ENCODE measurements at places on chromosomes 11 and 22.

GRCh38 chr11:47908198-47908597 is 60.0 kb upstream of the NUP160 start:
- no peak for DNase-seq
- H3K36me3 ChIP-seq = no peaks in the 10 kb centered on the region
- no peak overlapping the region for H3K27ac ChIP-seq

DNA sequence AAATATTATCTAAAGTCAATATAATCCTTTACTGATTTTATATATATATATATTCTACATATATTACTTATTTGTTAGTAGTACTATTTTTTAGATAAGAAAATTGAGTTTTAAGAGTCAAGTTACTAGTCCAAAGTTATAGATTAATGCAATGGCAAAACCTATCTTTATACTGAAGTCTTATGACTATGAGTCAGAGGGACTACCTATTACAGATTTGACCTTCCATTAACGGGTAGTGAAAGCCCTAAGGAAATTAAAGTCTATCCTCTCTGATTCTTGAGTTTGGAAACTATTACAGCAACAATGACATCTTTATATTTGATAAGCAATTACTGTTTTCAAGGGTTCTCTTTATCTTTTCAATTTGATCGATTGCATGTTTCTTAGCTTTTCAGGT is 315.8 kb downstream of the CASP12 start:
- no peak for DNase-seq
- H3K27ac ChIP-seq = no peak overlapping the region
- no peak overlapping the region for H3K4me3 ChIP-seq
- H3K27me3 ChIP-seq = no peaks in the 10 kb centered on the region
- H3K36me3 ChIP-seq = no peaks in the 10 kb centered on the region
- H3K4me1 ChIP-seq = no peaks in the 10 kb centered on the region

DNA sequence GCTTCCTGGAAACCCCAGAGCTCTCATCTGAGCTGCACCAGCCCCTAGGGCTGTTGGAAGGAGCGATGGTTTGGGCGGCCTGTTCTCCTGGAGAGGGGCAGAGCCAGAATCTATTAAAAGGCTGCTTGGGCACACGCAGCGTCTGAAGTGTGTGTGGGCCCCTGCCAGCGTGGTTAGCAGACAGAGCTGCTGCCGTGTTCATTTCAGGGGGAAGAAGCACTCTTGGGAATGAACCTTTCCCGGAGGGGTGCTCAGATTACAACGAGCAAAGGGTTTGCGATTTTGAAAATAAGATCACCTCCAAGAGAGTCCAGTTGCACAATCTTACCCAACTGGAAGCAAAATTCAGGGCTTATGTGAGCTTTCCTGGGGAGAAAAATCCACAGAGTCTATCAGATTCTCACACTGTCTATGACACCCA is 12.9 kb downstream of the ANO1 start:
- no peaks in the 10 kb centered on the region for H3K27me3 ChIP-seq
- no peaks in the 10 kb centered on the region for H3K36me3 ChIP-seq
- no peak overlapping the region for H3K27ac ChIP-seq
- H3K4me1 ChIP-seq = no peaks in the 10 kb centered on the region
- no peak for DNase-seq
- H3K4me3 ChIP-seq = no peak overlapping the region

- H3K27ac ChIP-seq = no peak overlapping the region
- H3K4me3 ChIP-seq = no peak overlapping the region
- H3K27me3 ChIP-seq = no peaks in the 10 kb centered on the region
- H3K36me3 ChIP-seq = no peaks in the 10 kb centered on the region
- DNase-seq = peak; percentile 58
Observed at GRCh38 chr11:14422052-14422813, 63.2 kb upstream of the RRAS2 start.

GRCh38 chr22:29750559-29751538 is 16.0 kb downstream of the ZMAT5 start:
- H3K27me3 ChIP-seq = no peaks in the 10 kb centered on the region
- no peaks in the 10 kb centered on the region for H3K36me3 ChIP-seq

GRCh38 chr11:78796956-78797355 is 222.3 kb upstream of the NARS2 start:
- no peak overlapping the region for H3K27ac ChIP-seq
- H3K4me3 ChIP-seq = no peak overlapping the region
- H3K27me3 ChIP-seq = no peaks in the 10 kb centered on the region
- peaks cover 6% of the 10 kb centered on the region for H3K4me1 ChIP-seq

GRCh38 chr11:133503236-133503635 is 29.1 kb downstream of the OPCML start:
- H3K36me3 ChIP-seq = no peaks in the 10 kb centered on the region
- H3K4me3 ChIP-seq = no peak overlapping the region
- no peak overlapping the region for H3K27ac ChIP-seq

DNA sequence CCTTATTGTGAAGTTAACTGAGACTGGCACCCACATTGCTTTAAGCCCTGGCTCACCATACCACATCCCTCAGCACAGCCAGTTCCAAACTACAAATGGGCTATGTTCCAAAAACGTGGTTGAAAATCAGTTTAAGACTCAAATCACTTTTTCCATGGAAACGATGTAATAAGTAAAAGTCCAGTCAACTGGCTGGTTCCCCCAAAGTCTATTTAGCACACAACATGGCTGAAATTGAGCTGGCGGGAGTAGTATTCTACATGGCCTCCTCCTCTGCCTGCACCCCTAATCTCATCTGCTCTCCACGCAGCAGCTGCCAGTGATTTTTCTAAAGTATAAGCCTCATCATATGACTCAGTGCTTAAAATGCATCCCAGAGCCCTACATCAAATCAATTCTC is 40.9 kb upstream of the BIRC3 start:
- H3K4me1 ChIP-seq = no peaks in the 10 kb centered on the region
- DNase-seq = no peak
- H3K27me3 ChIP-seq = no peaks in the 10 kb centered on the region
- H3K36me3 ChIP-seq = no peaks in the 10 kb centered on the region

DNA sequence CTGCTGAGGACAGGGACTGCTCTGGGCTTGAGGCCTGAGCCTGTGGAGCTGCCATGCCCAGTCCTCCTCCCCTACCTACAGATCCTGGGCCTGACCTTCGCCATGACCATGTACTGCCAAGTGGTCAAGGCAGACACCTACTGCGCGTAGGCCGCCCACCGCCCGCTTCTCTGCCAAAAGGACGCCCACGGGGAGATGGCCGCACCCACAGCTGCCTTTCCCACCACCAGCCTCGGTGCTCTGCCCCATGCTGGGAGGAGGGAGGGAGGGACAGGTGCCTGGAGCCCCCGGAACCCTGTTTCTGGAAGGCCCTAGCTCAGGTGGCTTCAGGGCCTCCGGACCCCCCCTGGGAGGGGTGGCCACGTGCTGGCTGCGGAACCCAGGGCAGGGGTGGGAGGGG is 23.8 kb downstream of the TSPAN4 start:
- peaks cover 15% of the 10 kb centered on the region for H3K4me1 ChIP-seq
- no peak overlapping the region for H3K4me3 ChIP-seq
- no peak for DNase-seq
- H3K27ac ChIP-seq = no peak overlapping the region
- H3K36me3 ChIP-seq = peaks cover 13% of the 10 kb centered on the region
- H3K27me3 ChIP-seq = no peaks in the 10 kb centered on the region

- no peaks in the 10 kb centered on the region for H3K27me3 ChIP-seq
- H3K36me3 ChIP-seq = no peaks in the 10 kb centered on the region
- no peak overlapping the region for H3K4me3 ChIP-seq
Observed at GRCh38 chr22:23038334-23038642, 32.0 kb upstream of the GNAZ start.

GRCh38 chr11:31875866-31876560 is 64.9 kb upstream of the PAX6 start:
- no peaks in the 10 kb centered on the region for H3K36me3 ChIP-seq
- H3K27ac ChIP-seq = no peak overlapping the region
- DNase-seq = no peak
- peaks cover 4% of the 10 kb centered on the region for H3K4me1 ChIP-seq

- no peak for DNase-seq
- no peaks in the 10 kb centered on the region for H3K4me1 ChIP-seq
- H3K36me3 ChIP-seq = no peaks in the 10 kb centered on the region
- no peaks in the 10 kb centered on the region for H3K27me3 ChIP-seq
Observed at GRCh38 chr11:110835106-110835505, 122.9 kb upstream of the ARHGAP20 start.

- H3K4me3 ChIP-seq = no peak overlapping the region
- DNase-seq = no peak
- no peak overlapping the region for H3K27ac ChIP-seq
Observed at GRCh38 chr11:8989453-8989852, 14.3 kb downstream of the NRIP3 start.

GRCh38 chr11:7299393-7299792 is 47.7 kb downstream of the SYT9 start:
- H3K4me3 ChIP-seq = no peak overlapping the region
- no peaks in the 10 kb centered on the region for H3K4me1 ChIP-seq
- H3K36me3 ChIP-seq = no peaks in the 10 kb centered on the region
- no peak for DNase-seq
- H3K27ac ChIP-seq = no peak overlapping the region

DNA sequence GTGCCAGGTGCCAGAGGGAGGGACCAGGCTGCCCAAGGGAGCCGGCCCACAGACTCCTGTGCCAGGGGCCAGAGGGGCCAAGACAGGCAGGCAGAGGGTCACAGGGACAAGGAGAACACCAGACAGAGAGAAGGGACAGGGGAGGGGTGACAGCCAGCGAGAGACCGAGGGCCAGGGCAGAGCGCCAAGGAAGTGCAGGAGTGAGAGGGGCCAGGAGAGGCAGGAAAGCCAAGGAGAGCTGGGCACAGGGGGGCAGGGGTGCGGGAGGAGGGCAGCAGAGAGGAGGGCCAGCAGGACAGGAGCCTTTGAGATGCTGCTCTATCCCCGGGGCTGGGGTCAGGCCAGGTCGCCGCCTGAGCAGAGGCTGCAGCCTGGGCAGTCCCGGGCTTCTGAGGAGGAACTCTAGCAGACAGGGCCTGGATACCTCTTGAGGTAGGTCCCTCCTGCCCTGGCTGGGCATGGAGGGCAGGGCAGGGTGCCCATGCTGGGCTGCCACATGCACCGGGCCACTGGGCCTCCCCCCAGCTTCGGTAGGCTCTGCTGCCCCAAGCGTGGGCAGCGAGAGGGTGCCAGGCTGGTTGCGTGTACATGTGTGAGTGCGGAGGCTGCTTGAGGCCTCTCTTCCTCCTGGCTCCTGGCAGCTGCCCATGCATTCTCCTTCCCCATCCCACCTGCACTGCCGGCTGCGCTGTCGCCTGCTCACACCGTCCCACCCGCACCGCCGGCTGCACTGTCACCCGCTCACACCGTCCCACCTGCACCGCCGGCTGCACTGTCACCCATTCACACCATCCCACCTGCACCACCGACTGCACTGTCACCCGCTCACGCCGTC is 12.2 kb downstream of the LSP1 start:
- H3K36me3 ChIP-seq = 0 out of 2 replicates have a peak, but pooled peaks cover 3% of the 10 kb centered on the region
- H3K27me3 ChIP-seq = no peaks in the 10 kb centered on the region
- peaks cover 7% of the 10 kb centered on the region for H3K4me1 ChIP-seq
- DNase-seq = no peak
- no peak overlapping the region for H3K27ac ChIP-seq
- H3K4me3 ChIP-seq = no peak overlapping the region

GRCh38 chr11:1733716-1734640 is 16.4 kb downstream of the IFITM10 start:
- H3K27ac ChIP-seq = no peak overlapping the region
- DNase-seq = no peak
- no peaks in the 10 kb centered on the region for H3K4me1 ChIP-seq
- H3K36me3 ChIP-seq = no peaks in the 10 kb centered on the region
- H3K27me3 ChIP-seq = 0 out of 2 replicates have a peak, but pooled peaks cover under 1% of the 10 kb centered on the region

DNA sequence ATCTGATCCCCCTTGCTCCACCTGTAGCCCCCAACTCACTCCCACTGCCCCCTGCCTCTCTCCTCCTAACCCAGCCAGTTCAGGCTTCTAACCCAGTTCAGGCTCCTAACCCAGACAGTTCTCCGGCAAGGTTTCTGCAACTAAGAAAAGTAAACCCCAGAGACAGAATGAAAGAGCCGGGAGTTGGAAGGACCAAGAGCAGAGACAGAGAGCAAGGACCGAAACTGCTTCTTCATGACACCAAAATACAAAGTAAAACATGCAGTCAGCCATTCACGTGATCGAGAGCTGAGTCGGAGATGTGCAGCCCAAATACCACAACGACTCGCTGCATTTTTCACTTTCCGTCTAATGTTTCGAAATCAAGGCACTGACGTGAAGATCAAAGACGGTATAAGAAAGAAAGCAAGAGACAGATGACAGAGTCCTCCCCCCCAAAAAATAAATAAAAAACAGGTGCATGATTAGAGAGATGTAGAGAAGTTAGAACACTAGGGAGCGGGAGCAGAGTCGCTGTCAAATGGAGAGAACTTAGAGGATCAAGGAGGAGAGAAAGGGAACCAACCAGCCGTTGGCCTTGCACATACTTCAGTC is 884 bp downstream of the IL10RA start:
- H3K4me3 ChIP-seq = no peak overlapping the region
- DNase-seq = no peak
- H3K27me3 ChIP-seq = peaks cover 14% of the 10 kb centered on the region
- H3K36me3 ChIP-seq = no peaks in the 10 kb centered on the region

DNA sequence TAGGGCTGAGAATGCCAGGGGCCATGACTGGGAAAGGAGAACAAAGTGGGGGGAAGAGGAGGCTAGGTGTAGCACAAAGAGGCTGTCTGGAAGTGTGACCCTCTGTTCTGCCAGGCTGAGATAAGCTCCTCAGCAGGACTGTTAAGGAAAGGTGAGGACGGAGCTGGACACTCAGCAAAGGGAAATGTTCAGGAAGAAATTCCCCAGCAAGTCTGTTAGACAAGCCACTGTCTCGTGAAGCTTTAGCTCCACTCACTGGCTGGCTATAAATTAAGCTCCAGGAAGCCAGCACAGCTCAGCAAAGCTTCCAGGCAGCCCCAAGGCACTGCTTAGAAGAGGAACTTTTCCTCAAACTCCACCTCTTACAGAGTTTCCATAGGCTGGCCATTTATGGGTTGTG is 181.2 kb upstream of the API5 start:
- peak; percentile 7 for DNase-seq
- H3K27ac ChIP-seq = no peak overlapping the region
- no peak overlapping the region for H3K4me3 ChIP-seq
- no peaks in the 10 kb centered on the region for H3K4me1 ChIP-seq

DNA sequence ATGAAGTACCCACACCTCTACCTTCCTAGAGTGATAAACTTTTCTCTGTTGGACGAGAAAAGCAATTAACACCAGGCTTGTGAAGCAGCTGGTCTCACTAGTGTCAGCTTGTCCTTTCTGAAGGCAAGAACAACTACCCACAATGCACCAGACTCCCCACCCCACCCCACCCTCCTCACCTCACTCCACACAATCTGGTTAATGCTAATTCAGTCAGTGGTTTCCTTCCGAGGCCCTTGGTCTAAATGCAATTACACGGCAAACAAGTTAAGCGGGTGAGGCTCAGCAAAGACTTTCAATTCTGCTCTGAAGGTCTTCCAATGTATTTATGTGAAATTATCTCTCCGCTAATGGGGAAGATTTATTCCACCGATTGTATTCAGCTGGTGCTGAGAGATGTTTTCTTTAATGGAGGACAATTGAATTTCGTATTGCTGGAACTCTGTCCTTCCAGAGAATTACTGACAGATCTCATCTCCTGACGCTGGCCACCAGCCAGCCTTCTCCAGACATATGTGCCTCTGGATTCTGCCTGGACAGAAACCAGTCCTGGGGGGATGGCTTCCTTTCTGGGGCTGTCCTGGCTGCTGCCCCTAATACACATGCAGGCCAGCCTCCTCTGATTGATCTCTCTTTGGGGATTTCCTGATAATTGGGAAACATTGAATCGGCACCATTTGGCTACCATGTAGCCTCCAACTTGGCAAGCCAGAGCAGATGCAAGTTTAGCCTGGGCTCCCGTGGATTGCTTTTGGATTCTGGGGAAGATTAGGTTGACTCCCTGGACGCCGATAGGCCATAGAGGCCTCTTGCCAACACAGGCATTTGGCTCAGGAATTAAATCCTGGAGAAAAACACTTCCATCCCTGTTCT is 165.8 kb upstream of the NARS2 start:
- no peak overlapping the region for H3K4me3 ChIP-seq
- no peaks in the 10 kb centered on the region for H3K4me1 ChIP-seq
- H3K27ac ChIP-seq = no peak overlapping the region
